ENCODE measurements at places on chromosomes 2 and 18.

GRCh38 chr2:8086796-8087479 is 594.9 kb upstream of the ID2 start:
- no peak for DNase-seq

GRCh38 chr2:240277073-240277806 is 136.8 kb upstream of the OTOS start:
- no peak for DNase-seq

DNA sequence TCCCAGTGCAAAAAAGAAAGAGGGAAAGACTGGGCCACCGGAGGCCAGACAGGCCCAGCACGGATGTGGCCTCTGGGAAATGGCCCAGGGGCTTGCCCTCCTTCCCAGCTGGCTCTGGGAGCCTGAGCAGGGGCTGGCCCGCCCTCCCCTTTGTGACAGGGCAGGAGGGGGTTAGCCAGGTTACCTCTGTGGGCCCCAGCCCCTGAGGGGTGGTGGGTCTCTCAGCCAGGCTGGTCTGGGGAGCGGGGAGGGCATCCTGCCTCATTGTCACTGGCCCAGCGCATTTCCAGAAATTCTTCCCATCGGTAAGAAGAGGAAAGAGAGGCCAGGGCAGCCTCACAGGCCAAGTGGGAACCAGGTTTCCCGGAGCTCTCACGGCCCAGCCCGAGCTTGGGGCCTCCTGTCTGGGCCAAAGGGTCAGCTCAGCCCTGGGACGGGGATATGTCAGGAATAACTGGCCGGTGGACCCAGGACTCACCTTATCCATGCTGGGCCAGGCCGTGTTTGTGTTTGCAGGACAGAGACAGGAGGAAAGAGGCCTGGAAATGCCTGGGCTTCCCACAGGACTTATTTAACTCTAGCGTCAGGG is 182.2 kb downstream of the ZFP36L2 start:
- DNase-seq = no peak

GRCh38 chr18:498931-499775 is 1.3 kb downstream of the COLEC12 start:
- no peak for DNase-seq

DNA sequence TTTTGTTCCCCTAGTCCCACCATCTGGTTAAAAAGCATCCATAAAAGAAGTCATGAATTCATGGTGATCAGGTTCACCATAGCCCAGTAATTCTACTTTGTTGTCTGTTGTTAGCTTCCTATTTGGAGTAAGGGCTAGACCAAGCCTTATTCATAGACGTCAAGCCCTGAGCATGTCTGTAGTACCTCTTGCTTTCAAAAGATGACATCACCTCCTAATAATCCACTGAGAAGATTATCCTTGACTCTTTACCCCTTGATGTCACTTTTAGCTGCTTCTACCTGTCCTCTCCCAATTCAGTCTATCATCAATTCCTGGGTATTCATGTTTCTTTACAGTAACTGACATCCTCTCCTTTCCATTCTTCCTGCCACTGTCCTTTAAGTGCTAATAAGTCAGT is 90.1 kb downstream of the EML6 start:
- no peak for DNase-seq

GRCh38 chr2:62415019-62415431 is 91.0 kb downstream of the TMEM17 start:
- no peak for DNase-seq

- DNase-seq = no peak
These were observed 124.1 kb upstream of the KLHL14 start for GRCh38 chr18:32896776-32897547.

DNA sequence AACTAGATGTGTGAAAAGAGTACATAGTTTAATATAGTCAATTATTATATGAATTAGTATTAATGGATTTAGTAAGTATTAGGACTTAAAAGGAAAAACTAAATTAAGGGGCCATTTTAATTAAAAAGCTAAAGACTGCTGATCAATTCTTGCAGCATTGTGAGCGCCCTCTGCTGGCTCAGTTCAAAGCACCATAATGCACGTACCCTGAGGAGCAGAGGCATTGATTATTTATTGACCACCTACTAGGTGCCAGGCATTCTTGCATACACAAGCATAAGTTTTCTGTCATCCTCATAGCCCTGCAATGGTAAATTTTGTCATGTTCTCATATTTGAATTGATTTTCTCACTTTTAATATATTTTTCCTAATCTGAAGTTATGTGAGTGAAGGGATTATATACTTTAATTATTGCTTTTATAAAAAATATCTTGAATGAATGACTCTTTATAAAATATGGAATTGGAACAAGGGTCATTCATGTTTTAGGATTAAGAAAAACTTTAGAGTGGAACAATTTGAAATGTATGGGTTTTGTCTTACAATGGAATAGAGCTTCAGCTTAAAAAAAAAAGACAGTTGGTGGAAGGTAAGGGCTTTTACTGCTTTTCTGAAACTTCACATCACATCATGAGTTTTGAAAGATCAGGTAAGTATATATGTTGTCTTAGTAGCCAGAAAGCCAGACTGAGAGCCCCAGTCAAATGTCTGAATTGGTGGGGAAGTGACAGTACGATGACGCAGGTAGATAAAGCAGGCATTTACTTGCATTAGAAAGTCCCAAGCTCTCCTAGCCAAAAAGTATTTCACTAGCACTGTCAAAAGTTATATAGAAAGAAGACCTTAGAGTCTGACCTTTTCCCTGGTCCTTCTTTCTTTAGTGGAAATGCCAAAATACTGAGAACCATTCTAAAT is 9.7 kb downstream of the ITGA4 start:
- DNase-seq = peak; percentile 65

DNA sequence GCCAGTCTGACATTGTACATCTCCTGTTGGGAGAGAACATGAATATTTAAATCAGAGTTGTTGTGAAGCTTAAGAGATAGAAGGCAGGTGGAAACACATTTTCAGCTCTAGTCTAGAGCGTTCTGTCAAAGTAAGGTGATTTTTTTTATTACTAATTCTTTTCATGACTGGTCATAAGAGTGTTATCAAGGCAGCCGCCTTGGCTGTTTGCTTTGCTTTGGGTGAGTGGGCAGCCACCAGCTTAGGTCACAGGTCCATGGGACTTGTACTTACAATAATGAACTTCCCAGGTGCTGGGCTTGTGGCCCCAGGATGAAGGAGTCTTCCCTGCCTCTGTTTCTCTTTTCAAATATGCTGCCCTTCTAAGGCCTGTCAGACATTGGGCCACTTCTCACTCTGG is 256.3 kb downstream of the SRBD1 start:
- DNase-seq = no peak

- DNase-seq = no peak
These were observed 28.8 kb upstream of the DDX18 start for GRCh38 chr2:117785740-117786139.

GRCh38 chr2:111048856-111049768 is 71.6 kb upstream of the BCL2L11 start:
- no peak for DNase-seq

GRCh38 chr18:63155169-63155852 is 164.3 kb downstream of the BCL2 start:
- peak; percentile 66 for DNase-seq

- no peak for DNase-seq
These were observed 233.9 kb downstream of the SATB2 start for GRCh38 chr2:199223791-199224190.

GRCh38 chr2:226491112-226491511 is 308.5 kb downstream of the IRS1 start:
- no peak for DNase-seq

DNA sequence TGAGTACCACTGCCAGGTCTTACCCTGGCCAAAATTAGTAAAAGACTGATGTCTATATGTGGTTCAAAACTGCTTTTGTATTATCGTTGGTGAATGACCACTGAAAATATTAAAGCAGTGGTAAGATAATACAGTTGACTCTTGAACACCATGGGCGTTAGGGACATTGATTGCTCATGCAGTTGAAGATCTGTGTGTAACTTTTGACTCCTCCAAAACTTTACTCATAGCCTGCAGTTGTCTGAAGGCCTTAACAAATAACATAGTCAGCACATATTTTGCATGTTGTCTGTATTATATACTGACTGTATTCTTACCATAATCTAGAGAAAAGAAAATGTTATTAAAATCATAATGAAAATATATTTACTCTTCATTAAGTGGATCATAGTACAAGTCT is 5.8 kb upstream of the ANKRD12 start:
- no peak for DNase-seq

DNA sequence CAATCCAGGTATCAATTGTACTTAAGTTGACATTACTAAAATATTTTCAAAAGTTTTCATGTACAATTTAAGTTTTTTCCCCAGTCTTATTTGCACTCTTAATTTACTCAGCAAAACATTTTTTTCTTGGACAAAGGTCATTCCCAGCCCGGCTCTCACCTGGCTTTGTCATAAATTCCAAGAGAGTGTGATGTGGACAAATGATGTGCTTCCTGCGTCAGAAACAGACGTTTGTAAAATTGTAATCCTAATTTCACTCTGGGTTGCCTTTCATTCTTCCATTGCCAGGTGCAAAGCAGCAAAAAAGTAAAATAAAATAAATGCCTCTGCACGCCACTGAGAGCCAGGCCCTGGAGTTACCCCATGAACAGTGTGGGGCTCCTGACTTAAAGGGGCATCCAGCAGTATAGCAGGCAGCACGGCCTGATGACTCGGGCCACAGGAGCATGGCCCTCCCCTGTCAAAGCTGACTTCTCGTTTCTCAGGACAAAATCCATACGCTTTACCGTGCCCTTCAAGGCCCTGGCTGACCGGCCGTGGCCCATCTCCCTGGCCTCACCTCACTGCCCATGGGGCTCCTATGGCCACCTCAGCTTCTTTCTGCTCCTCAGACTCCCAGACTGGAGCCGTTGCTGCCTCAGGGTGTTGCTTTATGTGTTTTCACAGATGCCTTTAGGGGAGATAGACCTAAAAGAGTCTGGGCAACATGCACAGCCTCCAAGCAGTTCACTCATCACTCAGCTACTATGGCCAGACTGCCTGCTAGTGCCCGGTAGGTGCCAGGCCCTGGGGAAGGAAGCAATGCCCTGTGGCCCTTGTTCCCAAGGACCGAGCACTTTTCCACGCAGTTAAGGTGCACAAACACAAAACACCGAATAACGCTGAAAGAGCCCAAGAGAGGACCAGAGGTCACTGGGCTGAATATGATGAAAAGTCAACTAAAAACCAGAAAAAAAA is 7.6 kb upstream of the TMEM185B start:
- no peak for DNase-seq

- no peak for DNase-seq
These were observed 128.9 kb upstream of the ARL4C start for GRCh38 chr2:234625626-234626250.

GRCh38 chr2:199488772-199489400 is 31.1 kb upstream of the SATB2 start:
- no peak for DNase-seq

DNA sequence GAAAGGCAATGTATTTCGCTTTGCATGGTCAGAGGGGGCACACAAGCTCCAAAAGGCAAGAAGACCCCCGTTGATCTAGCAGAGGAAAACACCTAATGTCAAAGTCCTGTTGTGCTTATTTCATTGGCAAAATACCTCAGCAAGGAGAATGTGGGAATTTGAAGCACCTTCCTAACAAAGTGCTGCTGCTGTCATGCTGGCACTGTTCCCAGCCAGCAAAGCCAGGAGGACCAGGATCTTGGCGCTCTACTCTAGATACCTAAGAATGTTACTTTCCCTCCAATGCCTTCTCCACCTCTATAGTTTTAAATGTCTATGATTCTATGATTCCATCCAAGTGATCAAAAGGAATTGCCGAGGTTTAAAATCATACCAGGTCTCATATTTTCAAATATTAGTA is 867.9 kb upstream of the POU3F3 start:
- DNase-seq = no peak

DNA sequence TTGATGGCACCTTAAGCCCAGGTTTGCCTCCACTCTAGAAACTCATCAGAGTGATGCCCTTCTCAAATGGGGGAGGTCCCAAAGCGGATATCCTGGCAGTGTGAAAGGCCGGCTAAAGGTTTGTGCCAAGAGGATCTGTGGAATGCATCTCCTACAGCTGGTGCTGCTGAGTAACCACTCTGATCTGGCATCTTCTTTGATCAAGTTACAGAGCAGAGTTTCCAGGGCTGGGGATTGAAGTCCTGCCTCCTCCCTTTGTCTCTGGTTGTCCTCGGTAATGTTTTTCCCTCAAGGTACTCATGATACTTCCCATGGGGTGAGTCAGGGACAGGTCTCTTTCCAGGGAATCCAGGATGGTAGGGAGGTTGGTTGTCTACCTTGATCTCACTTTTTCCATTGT is 24.6 kb downstream of the PRKRA start:
- no peak for DNase-seq

- peak; percentile 3 for DNase-seq
These were observed 795 bp upstream of the SETBP1 start for GRCh38 chr18:44679914-44680272.

GRCh38 chr2:241862093-241862492 is 3.4 kb upstream of the PDCD1 start:
- DNase-seq = no peak

DNA sequence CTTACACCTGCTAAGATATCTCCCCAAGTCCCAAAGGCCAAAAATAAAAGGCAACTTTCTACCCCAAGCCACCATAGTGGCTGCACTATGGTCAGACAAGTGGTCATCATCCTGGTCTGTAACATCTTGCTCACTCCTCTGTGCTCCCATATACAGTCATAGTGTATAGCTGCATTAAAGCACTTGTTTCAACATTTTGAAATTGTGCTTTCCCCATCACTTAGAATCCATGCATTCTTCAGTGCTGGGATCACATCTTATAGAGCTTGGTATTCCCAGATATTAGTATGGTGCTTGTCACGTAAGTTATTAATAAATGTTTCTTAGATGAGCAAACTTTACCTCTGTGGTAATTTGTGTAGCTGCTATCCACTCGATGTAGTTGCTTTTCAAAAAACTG is 40.4 kb upstream of the CDC42EP3 start:
- no peak for DNase-seq

GRCh38 chr18:49127471-49128190 is 176.9 kb upstream of the SMAD7 start:
- no peak for DNase-seq

DNA sequence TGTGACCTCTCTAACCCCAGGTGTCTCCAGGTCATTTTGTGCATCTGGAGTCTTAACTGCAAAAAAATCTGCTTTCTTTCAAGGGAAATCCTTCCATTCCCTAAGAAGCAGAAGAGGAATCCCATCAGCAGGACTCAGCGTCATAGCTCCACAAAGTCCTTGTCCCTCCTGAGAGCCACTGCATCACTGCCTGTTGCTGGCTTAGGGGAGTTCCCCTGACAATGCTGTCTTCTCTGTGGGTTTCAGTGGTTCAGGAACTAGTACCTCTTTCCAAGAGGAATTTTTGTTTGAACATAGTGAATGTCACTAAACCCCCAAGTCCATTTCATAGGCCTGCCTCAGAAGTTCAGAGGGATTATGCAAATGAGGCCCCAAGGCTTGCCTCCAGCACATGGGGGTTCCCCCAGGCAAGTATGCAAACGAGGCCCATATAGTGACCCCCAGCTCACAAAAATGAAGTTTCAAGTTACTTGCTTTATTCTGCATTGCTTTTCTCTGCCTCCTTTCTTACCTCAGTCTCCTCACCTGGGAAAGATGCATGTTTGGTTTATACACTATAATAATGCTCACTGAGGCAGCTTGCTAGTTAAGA is 513.9 kb upstream of the MEX3C start:
- DNase-seq = no peak
